GM12891 (cell line): ENCODE measurements at places on chromosomes 5 and 9.

DNA sequence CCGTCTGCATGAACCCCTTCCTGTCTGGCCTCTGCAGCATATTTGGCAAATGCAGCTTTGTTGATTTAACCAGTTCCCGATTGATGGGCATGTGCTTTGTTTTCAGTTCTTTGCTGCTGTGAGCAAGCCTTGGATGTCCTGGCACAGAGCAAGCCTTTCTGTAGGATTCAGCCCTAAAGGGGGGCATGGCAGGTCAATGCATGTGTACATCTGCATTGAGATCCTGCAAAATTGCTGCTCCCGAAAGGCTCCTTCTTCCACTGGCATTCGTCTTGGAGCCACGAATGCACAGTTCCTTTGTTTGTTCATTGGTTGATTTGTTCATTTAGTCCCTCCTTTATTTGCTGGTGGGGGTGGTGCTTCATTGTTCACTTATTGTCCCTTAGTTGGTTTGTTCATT, 34.8 kb downstream of the COL5A1 start:
- DNase-seq = no peak

DNA sequence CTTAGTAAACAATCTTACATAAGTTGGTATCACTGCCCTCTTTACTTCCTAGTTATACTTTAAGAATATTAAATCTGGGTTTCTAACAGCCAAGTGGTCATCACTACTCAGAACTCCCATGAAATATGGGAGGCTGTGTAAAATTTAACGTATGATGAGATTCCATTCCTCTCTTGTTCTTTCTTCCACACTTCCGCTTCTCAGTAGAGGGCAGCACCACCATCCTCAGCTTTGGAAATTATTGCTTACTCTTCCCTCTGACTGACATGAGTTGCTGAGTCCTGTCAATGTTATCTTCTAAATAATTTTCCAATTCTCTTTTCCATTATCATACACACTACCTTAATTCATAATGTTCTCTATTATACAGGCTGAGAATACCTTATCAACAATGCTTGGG, 194.0 kb downstream of the RFX3 start:
- no peak for DNase-seq

DNA sequence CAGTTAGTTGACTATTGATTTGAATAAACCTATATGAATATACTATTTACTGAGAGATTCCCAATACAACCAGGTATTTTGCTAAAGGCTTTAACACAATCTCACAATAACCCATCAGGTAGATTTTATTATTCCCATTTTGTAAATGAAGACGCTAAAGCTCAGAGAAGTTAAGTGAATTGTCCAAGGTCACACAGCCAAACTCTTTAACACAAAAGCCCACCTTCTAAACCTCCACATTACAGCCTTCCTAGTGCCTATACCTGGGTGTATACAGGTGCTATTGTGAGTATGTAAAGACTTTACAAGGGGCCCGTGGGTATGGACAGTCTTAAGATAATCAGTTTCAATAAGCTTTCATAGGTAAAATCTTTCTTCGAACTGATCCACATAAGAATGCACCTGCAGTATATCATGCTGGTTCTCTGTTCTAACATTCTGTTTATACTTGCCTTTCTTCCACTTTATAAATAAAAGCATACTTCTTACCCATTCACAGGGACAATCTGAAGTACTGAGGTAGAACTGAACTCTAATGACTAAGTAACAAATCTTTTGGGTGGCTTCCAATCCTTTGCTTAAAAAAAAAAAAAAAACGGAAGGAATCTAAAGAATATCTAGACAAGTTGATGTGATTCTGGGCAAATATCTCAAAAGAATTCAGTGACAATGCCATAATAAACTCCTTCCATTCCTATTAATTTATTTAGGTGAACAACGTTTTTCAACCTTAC, 59.1 kb downstream of the PJA2 start:
- DNase-seq = no peak

- DNase-seq = no peak
Observed at GRCh38 chr5:18000744-18001143, 366.5 kb downstream of the TAF11L14 start.

- DNase-seq = no peak
Observed at GRCh38 chr5:103498211-103498610, 64.4 kb downstream of the NUDT12 start.

DNA sequence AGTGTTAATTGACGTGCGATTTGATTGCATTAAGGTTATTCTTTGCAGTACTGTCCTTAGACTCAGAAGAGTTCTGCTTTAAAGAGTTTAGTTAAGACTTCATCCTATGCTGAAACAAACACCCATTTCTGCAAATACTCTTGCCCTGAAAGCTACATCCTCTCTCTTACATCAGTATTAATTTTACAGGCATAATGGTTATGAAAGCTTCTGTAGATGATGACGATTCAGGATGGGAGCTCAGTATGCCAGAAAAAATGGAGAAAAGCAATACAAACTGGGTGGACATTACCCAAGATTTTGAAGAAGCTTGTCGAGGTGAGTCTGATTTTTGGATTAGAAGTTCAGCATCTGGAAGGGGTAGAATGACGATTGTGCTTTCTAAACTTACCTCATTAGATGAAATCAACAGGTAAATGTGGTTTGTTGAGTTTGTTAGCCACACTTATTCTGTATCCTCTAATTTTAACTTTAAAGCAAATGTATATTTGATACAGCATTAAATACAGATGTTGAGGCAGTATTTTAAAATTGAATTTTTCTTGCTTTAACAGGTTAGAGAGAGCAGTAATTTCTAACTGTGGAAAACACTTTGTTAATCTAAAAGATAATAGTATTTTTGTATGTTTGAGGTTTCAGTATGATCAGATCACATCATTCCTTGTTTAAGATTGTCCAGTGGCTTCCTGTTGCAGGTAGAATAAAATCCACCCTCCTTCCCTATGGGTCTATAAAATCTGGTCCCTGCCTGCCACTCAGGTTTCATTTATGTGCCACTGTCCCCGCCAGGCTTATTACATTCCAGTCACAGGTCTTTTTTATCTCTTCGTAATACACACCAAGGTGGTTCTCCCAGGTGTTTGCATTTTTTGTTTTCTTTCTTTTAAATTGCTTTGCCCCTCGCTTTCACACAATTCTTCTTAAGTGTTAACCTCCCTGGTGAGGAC, 1.3 kb downstream of the NAA35 start:
- no peak for DNase-seq

GRCh38 chr5:111461255-111461671, 51.1 kb downstream of the STARD4 start:
- no peak for DNase-seq

- no peak for DNase-seq
Observed at GRCh38 chr5:56460681-56461191, 227.6 kb upstream of the ANKRD55 start.

DNA sequence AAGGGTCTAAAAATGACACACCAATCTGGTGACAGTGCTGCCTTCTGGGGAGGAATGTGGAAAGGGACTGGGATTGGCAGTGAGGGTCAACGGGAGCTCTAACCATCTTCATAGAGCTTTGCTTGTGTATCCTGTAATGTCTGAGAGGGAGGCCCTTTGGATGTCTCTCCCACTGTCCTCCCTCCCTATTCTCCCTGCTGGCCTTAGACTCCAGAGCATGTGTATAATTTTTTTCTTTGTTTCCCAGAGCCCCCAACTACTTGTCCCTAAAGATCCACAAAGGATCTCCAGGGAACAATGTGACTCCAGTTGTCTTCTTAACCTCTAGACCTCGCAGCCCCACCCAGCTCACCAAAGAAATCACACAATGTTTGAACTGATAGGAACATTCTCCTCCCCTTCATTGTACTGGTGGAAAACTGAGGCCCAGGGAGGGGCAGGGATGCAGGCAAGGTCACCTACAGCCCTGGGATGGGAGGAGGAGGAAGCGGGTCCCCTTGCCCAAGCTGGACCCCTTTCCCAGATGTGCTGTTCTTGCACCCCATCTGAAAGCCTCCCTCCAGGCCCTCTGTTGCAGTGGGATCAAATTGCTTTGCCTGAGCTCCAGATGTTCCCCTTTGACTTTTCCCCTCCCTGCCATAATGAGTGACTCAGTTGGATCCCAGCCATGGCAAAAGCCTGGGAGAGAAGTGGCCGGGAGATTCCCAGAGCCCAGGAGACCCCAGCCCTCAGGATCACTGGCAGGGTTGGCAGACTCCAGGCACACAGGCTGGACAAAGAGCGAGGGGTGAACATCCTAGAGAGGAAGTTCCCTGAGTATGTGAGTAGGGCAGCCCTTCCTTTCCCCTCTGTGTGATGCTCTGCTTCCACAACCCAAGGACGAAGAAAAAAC, 21.8 kb downstream of the SPARC start:
- no peak for DNase-seq

DNA sequence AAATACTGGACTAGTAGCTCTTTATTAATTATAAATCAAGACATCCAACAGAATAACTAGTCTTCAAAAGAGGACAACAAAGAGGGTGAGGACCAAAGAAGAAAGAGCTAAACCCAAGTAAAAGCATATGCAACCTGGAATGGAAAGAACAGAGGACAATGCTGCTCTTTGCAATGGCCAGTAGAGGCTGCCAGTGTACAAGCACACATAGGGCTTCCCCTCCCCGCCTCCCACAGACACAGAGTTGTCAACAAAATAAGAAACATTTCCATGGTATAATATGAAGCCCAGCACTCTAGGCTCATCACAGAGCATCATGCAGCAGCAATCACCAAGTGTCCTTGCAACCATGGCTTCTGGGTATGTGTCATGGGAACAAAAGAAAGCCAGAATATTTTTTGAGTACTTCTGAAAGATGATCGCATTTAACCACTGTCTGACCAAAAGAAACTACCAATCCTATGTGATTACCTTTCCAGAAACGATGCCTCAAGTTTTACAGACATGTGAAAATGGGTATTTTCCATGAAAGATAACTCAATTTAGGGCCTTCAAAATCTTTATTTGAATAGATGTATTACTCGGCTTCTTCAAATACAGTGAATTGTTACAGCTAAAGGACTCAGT, 58.1 kb downstream of the RFX3 start:
- DNase-seq = peak; percentile 6

DNA sequence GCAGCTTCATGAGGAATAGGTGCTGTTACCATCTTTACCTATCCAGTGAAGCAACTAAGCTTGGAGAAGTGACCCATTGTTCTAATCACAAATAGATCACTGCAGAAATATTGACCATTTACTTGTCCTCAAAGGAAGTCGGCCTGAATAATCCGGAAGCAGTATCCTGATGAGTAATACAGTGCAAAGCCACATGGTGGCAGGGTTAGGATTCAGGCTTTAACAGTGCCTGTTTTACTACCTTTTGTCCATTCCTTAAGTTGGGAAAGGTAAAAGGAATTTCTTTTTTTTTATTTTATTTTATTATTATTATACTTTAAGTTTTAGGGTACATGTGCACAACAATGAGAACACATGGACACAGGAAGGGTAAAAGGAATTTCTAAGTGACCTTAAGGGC, 336.3 kb downstream of the KDM4C start:
- DNase-seq = no peak

DNA sequence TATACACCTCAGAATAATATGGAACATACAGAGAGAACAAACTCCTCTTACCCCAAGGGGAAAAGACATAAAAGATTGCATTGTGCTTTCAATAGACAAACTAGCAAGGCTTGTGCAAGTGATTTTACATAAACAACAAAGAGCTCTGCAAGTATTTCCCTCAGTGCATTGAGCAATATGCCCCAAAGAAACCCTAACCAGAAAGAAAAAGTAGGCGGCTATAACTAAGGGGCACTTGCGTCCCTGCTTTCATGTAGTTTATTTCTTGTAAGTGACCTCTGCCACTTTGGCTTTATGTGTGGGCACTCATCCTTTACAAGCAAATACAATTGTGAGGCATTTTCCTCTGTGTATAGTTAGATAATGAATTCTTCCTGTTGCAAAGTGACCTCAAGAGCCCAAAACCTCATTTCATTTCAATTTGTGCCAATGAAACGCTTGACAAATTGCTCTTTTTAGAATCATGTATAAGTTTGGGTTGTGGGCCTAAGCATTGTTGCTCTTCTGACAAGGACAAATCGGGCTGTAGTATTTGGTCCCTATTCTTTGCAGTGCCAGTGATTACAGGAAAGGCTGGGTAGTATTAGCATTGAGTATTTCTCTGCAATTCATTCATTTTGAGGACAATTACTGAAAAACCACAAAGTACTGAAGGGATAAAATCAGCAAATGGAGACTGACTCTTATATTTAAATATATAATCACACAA, 282.2 kb downstream of the DTWD2 start:
- no peak for DNase-seq

DNA sequence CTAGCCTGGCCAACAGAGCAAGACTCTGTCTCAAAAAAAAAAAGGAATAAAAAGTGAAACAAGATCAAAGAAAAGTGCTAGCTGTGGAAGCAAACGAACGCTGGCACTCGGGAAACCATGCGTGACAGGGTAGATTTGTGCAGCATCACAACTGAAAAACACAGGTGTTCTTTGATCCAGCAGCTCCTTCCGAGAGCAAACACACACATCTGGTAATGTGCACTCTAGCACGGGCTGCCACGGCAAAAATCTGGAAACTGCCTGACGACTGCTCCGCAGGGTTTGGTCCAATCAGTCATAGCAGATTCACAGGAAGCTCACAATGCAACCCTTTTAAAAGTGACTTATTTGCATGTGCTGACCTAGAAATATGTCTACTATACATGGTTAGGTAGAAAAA, 80.0 kb downstream of the SYK start:
- peak; percentile 22 for DNase-seq

DNA sequence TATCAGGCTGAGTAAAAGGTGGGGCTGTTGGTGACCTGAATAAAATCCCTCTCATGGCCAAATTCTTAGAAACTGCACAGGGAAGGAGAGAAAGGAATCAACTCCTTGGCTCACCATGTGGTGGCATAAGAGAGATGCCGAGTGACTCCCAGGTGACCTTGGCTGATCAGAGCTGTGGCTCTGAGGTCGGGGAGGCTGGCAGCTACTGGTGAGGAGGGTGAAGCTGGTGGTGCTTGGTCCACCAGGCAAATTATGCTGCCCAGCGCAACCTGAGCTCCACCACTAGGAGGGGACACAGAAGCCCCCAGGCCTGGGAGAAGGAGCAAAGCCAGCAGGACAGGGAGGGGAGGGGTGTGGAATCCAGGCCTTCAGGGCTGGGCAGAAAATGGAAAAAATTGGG, 111.2 kb upstream of the IL12B start:
- no peak for DNase-seq

DNA sequence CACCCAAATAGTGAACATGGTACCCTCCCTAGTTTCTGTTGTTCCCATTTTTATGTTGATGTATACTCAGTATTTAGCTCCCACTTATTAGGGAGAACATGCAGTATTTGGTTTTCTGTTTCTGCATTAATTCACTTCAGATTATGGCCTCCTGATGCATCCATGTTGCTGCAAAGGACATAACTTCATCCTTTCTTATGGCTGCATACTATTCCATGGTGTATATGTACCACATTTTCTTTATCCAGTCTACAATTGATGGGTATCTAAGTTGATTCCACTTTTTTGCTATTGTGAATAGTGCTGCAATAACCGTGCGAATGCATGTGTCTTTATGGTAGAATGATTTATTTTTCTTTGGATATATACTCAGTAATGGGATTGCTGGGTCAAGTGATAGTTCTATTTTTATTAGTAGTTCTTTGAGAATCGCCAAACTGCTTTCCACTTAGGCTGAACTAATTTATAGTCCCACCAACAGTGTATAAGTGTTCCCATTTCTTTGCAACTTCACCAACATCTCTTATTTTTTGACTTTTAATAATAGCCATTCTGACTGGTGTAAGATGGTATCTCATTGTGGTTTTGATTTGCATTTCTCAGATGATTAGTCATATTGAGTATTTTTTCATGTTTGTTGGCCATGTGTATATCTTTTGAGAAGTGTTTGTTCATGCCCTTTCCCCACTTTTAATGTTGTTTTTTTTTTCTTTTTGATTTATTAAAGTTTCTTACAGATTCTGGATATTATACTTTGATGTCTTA, 79.6 kb downstream of the SMIM15 start:
- DNase-seq = no peak
